ENCODE measurements at places on chromosomes 1 and 21. TPM values are rescaled to one million over a fixed set of nuclear protein-coding genes. Genes with fewer than 3 reads are reported as not detected.

- ATAC-seq, result no peak
These were observed 187.7 kb upstream of the CACYBP start for GRCh38 chr1:174812016-174812415.

Gene FAM43B
- total RNA-seq, result 0.12 TPM

- no peak for ATAC-seq
These were observed 67.6 kb downstream of the SEC16B start for GRCh38 chr1:177902266-177902665.

Gene LYPD8
- not detected for total RNA-seq

Gene TRIM58
- 0.20 TPM for total RNA-seq
